ENCODE measurements at places on chromosomes 12 and 14.

DNA sequence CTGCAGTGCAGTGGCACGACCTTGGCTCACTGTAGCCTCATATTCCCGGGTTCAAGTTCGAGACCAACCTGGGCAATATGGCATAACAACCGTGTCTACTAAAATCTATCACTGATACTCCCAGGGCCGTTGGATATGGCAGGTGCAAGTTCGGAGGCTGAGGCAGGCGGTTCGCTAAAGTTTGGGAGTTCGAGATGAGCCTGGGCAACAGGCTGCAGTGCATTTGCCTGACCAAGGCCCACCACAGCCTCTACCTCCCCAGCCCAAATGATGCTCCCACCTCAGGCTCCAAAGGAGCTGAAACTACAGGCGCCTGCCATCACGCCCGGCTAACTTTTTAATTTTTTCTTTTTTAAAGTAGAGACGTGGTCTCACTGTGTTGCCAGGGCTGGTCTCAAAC, 177.1 kb upstream of the ALG10B start:
- no peak for DNase-seq

GRCh38 chr12:59316938-59317337, 278.9 kb upstream of the SLC16A7 start:
- no peak for DNase-seq

DNA sequence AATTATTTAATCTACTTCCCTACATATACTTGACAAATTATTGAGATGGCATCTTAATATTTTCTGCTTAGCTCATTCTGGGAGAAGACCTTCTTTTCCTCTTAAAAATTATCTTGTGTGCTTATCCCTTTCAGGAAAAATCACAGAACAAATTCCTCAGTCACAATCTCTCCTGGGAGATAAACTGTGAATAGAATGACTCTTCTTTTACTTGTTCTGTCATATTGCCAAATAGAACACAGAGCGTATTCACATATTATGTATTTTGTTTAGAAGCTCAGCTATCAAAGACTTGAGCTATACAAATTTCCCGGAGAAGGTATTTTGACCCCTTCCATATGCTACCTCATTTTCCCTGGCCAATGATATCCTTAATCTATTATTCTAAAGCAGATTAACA, 146.7 kb downstream of the TMEM117 start:
- DNase-seq = no peak

GRCh38 chr14:95222151-95222631, 64.9 kb upstream of the DICER1 start:
- DNase-seq = no peak

DNA sequence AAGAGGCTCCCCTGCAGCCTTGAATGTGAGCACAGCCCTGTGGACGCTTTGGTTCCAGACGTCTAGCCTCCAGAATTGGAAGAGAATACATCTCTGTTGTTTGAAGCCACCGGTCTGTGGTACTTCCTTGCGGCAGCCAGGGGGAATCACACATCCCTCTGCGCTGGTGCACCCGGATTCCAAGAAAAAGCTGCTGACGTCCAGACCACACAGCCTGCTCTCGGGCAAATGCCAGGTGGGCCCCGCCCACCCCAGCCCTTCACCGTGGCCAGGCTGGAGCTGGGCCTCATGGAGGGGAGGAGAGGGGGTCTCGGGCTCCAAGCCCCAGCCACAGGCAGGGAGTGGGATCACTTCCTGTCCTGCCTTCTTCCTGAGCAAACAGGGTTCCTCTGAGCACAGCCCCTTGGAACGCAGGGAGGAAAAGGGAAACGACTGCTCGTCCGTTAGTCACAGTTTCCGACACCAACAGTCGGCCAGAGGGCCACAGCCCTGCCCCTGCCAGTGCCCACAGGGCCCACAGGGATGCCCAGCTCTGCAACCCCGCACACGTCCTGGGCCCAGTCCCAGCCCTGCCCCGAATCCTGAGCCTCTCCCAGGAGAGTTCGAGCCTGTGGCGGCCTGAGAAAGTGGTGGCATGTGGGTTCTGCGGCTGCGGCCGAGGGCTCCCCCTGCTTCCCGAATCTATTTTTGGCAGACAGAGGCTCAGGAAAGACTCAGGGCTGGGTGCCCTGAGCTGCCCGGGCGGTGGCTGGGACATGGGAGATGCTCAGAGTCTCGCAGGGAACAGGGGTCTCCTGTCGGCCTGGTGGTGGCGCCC, 85.3 kb downstream of the RFLNA start:
- DNase-seq = no peak

- DNase-seq = no peak
Measured at GRCh38 chr14:31096255-31096654, 70.1 kb upstream of the STRN3 start.

DNA sequence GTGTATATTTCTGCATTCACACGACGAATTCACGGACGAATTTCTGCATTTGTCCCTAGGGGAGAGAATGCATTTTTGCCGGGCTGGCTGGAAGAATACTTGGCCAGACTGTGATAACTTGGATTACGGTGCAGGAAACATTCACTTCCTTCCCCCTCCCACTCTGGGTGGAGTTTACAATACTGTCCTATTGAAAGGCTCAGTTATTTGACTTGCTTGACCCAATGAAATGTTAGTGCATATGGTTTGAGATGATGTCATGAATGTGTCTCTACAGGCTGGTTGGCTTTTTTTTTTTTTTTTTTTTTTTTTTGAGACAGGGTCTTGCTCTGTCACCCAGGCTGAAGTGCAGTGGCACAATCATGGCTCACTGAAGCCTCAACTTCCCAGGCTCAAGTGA, 90.7 kb upstream of the NOS1 start:
- no peak for DNase-seq

GRCh38 chr12:1738446-1738845, 47.6 kb downstream of the ADIPOR2 start:
- no peak for DNase-seq

GRCh38 chr12:95593266-95593871, 42.1 kb upstream of the USP44 start:
- no peak for DNase-seq

DNA sequence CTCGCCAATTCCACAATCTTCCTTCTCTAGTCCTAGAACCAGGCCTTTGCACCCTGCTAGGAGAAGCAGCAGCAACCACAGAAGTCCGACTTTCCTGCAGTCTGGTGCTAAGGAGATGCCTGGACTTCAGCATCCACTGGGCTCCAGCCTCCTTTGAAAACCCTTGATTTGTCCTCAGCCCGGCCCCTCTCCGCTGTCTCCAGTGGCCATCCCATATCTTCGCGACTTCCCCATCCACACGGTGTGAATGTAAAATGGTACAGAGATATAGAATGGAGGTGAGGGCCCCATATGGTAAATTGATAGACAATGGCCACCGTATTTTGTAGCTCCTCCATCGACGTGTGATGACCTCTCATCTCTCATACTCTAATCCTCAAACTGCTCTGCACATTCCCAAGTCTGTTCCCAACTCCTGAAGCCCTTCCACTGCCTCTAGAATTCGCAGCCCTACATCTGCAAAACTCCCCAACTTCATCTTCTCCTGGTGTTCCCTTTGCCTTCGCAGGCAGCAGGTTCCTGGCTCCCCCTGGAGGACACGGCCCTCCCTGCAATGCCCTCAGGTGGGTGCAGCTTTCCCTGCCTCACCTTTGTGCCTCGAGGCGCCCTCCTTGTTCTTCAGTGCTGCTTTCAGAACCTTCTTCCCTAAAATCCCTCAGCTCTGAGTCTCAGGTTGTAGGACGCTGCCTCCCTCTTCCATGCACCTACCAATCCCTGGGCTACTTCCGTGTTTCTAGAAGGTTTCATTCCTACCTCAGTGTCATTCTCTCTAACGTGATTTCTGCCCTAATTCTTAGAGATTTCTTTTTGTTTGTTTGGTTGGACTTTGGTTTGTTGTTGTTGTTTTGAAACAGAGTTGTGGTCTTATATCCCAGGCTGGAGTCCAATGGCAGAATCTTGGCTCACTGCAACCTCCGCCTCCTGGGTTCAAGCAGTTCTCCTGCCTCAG, 36.7 kb downstream of the TMBIM6 start:
- no peak for DNase-seq

GRCh38 chr14:24428628-24429394, 657 bp downstream of the CBLN3 start:
- no peak for DNase-seq

DNA sequence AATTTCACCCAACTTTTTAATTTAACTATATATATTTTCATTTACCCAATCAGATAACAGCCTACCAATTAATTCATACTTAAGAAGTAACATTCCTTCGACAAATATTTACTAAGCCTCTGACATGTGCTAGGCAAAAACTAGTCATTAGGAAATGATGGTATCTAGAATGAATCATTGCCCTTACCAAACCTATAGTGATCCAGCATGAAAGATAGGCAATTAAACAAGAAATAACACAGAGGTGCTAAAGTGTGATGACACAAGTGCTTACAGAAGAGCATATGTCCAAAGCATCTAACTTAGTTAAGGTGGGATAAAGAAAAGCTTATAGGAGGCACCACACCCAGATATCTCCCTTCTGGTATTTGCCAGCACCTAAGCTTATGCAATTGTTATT, 166.5 kb upstream of the RASSF8 start:
- no peak for DNase-seq

DNA sequence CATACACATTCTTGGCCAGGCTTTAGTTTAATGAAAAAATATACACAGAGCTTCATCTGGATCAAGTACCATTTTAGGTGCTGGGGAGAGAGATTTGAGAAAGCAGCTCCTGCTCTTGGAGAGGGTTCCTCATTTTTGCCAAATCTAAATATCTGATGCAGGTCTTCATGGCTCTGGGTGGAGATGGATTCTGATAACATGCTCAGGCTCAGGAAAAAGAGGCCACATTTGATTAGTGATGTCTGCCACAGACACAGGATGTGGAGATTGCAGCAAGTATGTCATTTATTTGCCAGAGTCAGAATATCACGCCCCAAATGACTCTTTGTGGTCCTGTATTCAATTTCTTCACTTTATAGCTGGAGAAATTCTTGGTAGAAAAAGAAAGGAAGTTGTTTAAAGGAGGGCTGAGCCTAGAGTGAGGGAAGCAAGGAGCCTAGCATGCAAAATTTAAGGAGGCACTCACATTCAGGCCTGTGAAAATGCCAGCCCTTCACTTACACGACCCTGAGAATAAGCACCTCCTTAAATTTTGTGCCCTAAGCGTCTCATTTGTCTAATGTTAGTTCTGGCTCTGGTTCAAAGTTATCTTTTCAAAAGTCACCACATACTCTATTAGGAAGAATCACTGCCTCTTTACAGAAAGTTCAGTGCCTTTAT, 492.9 kb upstream of the TBX3 start:
- DNase-seq = no peak

GRCh38 chr12:118946256-118946655, 35.1 kb upstream of the SRRM4 start:
- no peak for DNase-seq

DNA sequence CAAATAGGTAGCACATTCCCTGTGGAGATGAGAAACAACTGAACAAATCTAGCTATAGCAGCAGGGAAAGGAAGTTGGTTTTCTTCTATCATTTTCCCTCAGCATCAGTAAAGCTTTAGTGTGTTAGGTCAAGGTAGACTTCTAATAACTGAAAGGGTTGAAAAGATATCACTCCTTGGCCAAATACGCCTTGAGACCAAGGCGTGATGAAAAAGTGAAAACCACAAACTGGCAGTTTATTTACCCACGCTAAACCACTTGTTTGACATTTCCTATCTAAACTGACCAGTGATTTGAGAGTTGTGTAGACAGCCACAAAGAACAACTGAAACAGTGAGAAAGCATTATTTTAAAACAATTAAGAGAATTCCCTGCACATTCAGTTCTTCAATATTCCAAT, 99.6 kb upstream of the SOX5 start:
- no peak for DNase-seq

DNA sequence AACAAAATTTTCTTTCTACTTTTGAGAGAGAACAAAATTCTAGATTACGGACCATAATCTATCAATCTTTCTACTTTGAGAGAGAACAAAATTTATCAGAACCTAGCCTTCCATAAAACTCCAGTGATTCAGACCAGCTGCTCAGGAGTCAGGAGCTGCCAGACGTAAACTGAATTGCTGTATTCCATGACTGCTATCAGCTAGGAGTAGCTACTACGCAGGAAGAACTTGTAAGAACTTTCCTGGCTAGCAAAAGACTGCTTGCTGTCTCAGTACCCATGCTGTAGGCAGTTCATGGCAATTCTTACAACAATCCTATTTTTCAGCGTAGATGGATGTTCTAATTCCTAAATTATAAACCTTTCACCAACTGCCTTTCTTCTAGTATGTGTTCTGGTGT, 73.3 kb downstream of the MED13L start:
- no peak for DNase-seq

DNA sequence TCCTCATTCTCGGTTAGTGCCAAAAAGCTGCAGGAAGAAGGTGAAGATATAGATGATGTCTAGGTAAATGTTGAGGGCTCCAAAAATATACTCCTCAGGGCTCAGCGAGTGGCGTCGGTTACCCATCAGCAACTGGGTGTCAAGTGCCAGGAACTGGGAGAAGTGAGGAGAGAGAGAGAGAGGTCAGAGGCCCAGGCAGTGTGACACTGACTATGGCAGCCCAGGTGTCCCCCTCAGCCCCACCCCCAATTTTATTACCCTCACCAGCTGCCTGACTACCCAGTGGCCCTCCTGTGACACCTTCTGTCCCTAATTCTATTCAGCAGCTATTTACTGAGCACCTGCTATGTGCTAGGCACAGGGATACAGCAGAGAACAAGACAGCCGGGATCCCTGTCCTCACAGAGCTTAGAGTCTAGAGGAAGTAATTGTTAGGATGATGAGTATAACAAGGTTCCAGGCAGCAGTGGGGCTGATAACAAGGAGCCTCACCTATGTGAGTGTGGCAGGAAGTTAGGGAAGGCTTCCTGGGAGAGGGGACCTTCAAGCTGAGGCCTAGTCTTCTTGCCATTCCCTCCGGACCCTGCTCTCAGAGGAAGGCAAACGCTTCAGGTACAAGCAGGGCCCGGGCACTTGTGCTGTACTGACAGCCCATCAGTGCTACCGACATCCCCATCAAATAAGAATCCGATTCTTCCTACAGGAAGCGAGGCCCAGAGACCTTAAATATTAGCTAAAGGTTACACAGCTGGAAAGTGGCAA, 27.8 kb upstream of the BCDIN3D start:
- no peak for DNase-seq

DNA sequence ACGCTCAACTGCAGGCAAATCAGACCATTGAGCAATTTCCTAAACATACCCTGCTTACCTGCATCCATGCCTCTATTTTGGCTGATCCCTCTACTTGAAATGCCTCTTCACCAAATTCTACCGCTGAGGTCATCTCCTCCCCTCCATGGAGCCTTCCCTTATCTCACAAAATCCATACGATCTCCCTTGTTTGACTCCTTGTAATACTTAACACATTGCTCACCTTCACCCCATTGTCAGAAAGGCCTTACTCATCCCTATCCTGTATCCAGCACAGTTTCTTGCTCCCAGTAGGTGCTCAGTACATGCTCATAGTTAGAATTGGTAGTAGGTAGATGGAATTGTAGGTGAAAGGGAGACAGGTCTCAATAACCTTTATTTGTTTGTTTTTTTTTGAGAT, 5.4 kb downstream of the DDN start:
- no peak for DNase-seq

- DNase-seq = no peak
Measured at GRCh38 chr12:72511906-72512305, 239.7 kb downstream of the TRHDE start.

- no peak for DNase-seq
Measured at GRCh38 chr12:103288016-103288415, 207.8 kb downstream of the C12orf42 start.

Data from mesothelial cell of epicardium (in vitro differentiated cells).